RPMI8226 (cell line): ENCODE measurements at places on chromosomes 7 and 10.

DNA sequence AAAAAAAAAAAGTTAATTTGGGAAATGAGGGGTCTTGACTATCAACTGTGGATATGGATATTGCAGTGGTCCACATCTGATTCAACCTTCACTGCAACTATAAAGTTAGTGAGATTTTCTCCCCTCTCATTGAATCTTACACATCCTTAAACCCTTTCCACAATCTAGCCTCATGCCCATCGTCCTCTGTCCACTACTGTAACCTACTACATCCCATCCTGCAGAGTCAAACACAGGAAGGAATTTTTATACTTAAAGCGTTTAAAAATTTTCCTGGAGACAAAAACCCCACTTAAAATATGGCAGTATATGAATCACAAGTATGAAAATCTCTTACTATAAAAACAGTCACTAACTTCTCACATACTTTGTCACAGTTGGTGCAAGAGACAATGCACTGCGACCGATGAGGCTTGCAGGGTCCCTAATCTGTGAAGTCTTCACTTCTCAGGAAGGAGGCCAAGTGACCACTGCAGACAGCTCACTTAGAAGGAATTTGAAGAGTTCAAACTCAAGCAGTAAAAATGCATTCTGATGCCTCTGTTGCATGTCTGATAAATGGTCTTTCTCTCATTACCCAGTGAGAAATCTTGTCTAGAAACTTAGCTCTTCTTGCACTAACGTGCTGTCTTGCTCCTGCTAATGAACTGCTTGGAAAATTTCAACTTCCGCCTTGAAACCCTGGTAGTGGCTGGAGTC, 50.3 kb upstream of the ST8SIA6 start:
- no peak for DNase-seq

GRCh38 chr10:77185696-77186095, 451.9 kb downstream of the KCNMA1 start:
- DNase-seq: no peak

DNA sequence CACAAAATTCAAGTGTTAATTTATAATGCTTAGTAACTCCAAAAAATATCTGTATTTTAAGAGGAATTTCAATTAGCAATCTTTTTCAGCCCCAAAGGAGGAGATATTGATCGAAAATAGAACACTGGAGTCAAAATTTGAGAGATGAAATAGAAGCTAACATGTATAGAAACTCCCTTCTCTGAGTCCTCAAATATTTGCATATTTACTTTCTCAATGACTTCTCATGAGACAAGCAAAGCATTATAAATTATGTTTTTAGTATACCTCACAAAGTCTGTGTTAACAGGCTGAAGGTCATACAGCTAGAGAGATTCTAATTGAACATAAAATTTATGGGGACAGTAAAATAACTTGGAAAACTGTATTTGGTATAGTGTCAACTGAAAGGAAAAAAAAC, 260.5 kb downstream of the GPAM start:
- no peak for DNase-seq

DNA sequence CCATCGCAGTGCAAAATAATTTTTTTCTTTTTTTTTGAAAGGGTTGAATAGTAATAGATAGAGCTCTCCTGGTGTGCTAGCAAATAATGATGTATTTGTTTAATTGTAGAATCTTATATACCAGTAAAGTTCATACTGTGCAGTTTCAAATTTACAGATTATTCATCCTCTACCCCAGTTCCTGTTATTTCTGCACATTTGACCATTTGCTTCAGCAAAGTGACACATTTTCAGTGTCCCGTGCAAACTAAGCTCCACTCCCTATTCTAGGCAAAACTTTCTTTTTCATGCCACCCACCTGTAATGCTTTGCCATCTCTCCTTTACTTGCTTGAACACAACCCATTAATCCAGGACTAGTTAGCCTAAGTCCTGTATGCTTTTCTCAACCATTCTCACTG, 43.0 kb downstream of the SHOC2 start:
- no peak for DNase-seq

- DNase-seq: no peak
These were observed 47.5 kb downstream of the BRAF start for GRCh38 chr7:140877249-140877524.

DNA sequence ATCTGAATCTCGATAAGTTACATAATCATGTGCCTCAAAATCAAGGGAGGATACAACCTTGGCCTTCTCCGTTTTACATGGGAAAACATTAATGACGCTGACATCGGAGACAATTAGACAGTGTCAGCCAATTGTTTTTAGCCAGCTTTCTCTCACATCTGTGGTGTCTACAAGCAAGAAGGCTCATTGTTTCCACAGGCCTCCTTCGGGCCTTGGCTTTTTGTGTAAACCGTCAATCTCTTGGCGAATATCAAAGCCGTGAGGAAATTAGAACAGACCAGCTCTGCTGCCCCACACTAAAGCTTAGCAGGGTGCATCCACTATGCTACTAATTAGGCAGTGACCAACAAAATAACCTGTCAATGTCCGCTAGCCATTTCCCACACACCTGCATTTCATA, 43.2 kb downstream of the VAX1 start:
- DNase-seq: no peak

DNA sequence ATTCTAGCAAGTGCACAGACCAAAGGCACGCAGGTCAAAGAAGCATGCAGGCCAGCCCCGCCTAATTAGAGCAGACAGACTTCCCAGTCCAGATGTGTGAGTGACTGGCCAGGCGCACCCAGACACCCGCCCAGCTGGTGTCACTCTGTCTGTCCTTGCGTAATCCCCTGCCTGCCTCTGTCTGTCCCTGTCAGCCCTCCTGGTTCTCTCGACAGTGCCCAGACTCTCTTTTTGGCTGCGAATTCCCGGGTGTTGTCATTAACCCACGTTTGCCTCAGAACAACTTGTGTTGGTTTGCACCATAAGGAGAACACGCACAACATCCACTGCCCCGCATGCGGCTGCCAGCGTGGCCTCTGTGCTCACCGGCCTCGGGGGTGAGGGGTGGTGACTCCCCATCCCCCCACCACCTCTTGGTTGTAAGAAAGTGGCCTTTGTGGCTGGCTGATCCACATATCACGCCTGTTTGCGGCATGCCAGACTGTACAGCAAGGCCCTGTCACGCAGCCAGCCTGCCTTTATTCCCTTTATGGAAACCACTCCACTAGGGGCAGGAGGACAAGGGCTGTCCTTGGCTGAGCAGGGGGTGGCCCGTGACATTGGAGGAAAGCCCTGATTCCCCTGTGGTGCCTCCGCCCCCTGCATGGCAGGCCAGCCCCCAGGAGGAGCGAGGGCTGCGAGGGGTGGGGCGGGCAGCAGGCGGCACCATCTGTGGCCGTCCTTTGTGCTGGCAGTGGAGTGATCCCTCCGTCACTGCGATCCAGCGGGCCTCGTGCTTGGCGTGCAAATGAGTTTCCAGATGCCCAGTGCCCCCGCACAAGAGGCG, 72.8 kb upstream of the PPIF start:
- DNase-seq: no peak

GRCh38 chr10:127046975-127047877, 142.0 kb downstream of the DOCK1 start:
- no peak for DNase-seq

DNA sequence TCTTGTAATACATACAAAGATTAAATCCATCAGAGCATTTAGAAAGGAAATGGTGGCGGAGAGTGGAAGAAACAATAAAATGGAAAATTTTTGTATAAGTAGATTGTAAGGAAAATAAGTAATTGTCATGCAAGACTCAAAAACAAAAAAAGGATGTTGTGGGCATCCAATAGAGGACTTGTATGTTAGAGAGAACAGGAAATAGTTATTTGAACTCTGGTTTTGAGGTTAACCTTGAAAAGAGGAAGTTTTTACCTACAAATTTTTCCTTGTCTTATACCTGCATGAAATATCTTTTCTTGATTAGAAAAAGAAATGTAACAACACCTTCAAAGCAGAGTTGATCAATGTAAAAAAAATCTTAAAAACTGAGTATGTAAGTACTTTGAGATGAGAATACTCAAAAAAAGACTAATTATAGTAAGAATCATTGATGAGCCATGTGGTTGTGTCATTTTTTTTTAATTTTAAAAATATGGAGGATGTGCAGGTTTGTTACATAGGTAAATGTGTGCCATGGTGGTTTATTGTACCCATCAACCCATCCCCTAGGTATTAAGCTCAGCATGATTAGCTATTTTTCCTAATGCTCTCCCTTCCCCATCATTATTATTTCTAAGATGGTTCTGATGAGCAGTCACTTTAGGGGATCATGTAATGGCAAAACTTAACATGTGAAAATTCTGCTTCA, 11.9 kb downstream of the TMEM106B start:
- no peak for DNase-seq

DNA sequence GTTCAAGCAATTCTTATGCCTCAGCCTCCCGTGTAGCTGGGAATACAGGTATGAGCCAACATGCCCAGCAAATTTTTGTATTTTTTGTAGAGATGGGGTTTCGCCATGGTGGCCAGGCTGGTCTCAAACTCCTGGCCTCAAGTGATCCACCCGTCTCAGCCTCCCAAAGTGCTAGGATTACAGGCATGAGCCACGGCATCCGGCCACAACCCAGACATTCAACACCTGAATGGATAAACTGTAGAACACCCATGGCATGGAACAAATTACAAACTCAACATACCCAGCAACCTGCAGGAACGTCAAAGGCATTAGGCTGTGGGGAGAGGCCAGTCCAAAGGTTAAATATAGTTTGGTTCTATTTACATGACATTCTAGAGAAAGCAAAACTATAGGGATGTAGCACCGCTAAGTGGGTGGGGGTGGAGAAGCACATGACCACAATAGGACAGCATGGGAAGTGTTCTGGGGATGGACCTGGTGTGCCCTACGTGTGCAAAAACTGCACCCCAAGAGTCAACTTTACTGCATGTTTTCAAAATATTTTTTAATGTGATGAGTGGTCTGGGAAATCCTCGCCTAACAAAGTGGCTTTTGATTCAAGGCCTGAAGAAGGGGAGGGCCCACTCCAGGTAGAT, 6.5 kb upstream of the PGAM2 start:
- no peak for DNase-seq

DNA sequence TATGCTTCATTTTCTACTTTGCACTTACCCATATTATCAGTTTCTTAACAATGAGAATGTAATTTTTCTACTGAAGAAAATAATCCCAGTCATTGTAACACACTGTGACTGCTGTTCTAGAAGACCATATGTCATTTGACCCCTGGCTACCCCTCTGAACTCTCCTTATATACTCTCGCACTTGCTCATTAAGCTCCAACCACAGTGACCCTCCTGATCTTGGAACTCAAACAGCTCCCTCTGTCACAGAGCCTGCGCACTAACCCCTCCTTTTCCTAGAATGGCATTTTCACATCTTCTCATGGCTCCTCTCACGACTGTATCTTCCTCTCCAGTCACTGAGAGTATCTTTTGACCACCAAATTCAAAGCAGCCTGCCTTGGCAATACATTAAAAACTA, 169.7 kb downstream of the CACNA2D1 start:
- DNase-seq: no peak

GRCh38 chr10:85548034-85548433, 818.6 kb downstream of the GRID1 start:
- DNase-seq: peak; percentile 20

- DNase-seq: no peak
These were observed 18.7 kb upstream of the DDIT4 start for GRCh38 chr10:72254813-72255568.

DNA sequence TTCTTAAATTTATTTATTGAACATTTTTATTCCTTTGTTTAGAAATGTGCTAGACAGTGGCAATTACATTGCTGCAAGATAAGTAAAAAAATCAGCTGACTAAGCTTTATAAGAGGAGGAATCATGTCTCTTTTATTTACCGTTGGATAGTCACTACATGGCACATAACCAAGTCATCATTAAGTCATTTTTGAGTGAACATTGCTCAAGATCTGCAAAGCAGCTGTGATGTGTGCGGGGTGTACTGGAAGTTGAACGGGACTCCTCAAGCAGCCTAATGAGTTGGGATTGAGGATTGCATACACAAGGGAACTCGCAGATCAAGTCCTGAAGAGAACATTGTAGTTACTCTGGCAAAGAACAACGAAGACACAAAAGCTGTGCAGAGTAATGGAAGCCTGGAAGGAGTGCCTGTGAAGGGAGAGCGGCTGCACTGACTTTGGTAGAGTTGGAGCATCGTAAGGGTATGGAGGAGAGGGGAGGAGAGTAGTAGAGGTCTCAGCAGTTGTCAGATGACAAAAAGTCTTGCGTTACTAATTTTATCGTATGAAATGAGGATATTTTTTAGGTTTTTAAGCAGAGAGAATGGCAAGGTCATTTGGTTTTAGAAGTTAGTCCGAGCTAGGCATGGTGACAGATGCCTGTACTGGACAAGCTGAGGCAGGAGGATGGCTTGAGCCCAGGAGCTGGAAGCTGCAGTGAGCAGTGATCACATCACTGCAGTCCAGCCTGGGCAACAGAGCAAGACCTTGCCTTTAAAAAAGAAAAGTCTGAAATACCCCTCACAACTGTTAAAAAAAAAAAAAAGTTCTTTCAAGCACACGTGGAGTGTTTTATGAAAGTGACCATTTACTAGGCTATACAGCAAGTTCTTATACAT, 95.1 kb downstream of the BMPR1A start:
- no peak for DNase-seq

- DNase-seq: no peak
These were observed 91.2 kb downstream of the SPAG6 start for GRCh38 chr10:22436526-22436892.

DNA sequence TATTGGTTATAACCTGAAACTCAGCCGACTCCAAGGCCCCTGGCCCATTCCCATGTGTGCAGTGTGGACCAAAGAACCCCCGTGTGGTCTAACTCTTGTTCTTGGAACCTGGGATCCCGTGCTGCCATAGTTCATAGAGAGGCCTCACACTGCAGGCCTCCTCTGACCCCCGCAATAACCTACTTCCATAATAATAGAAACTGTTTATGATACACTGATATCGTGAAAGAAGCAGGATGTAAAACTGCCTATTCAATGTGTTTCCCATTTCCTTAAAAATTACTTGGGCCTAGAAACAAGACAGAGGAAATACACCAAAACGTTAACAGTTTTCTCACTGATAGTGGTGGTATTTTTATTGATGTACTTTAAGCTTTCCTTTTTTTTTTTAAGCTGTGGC, 109.2 kb upstream of the KDM7A start:
- no peak for DNase-seq

- DNase-seq: no peak
These were observed at the start of gene IL2RA for GRCh38 chr10:6062101-6062771. Gene IL2RA, minus strand, starts transcription at chr10:6062367. Its CDS starts 216 bp downstream, at chr10:6062151.

DNA sequence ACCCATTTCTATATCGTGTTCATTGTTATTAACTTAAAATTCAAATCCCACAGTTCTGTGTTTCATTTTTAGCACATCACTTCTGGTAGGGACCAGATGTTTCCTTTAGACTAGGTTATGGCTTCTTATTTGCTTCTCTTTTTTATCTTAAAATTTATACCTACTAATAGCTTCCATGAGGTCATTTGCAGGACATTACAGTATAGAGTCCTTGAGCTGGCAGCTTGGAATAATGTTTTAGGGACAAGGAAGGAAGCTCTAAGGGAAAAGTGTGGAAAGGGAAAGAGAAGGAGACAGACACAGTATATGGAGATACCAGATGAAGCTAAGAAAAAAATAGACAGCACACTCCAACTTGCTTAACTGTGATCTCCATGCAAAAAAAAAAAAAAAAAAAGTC, 48.8 kb upstream of the CD36 start:
- no peak for DNase-seq

GRCh38 chr10:114925587-114926586, 12.1 kb upstream of the TRUB1 start:
- no peak for DNase-seq

GRCh38 chr10:60384011-60384410, 5.7 kb downstream of the ANK3 start:
- DNase-seq: no peak
